ENCODE measurements at places on chromosomes 3 and 15.

DNA sequence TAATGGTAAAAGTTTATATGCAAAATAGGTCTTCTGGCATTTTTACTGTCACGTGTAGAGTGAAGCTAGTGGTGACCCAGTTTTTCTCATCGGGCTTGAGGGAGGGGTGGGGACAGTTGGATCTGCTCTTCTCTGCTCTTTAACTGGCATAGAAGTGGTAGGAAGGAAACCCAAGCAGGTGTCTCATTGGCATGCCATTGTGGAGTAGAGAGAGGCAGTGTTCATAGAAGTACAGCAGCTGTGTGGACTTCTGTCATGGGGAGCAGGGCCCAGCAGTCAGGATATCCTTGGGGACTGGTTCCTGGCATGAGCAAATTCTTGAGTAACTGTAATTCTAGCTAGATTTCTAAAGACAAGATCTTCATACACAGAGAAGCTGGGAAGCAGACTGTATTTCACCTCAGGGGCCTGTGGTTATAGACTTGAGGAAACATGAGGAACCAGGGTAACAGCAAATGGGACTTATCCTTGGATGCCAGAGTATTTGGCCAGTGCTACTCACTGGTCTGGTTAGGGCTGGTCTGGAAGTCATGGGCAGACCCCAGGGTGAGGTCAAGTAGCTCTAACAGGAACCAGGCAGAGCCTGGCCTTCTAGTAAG lies 42.9 kb downstream of the CDIN1 start:
- H3K36me3 ChIP-seq: no peaks in the 10 kb centered on the region
- no peak overlapping the region for H3K27ac ChIP-seq
- H3K27me3 ChIP-seq: no peaks in the 10 kb centered on the region
- no peak for DNase-seq
- H3K4me3 ChIP-seq: no peak overlapping the region
- H3K4me1 ChIP-seq: no peaks in the 10 kb centered on the region

DNA sequence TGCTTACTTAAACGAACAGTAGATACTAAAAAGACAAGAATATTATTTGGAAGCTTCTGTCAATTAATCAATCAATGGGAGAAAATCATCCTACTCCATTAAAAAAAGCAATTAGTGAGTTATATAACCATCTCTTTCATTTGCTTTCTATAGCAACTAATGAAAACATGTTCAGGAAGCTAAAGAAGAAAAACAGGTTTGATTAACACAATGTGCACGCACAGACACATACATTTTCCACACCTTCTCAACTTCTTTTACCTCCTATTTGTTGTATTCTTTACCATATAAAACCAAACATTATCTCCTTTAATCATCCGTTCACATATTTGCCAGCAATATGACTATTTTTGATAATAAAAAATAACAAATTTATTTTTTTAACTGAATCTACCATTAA lies 111.3 kb downstream of the GBE1 start:
- H3K27ac ChIP-seq: no peak overlapping the region
- no peaks in the 10 kb centered on the region for H3K4me1 ChIP-seq
- no peaks in the 10 kb centered on the region for H3K27me3 ChIP-seq
- H3K4me3 ChIP-seq: no peak overlapping the region

- H3K27me3 ChIP-seq: no peaks in the 10 kb centered on the region
- H3K36me3 ChIP-seq: peaks cover 12% of the 10 kb centered on the region
- no peak for DNase-seq
- no peaks in the 10 kb centered on the region for H3K4me1 ChIP-seq
These were observed 27.2 kb upstream of the WDR5B start for GRCh38 chr3:122443090-122443489.

GRCh38 chr15:52427804-52428203 lies 100.9 kb downstream of the MYO5A start:
- DNase-seq: no peak
- H3K36me3 ChIP-seq: no peaks in the 10 kb centered on the region
- H3K4me1 ChIP-seq: no peaks in the 10 kb centered on the region
- no peak overlapping the region for H3K27ac ChIP-seq
- H3K27me3 ChIP-seq: no peaks in the 10 kb centered on the region

- DNase-seq: no peak
- no peaks in the 10 kb centered on the region for H3K27me3 ChIP-seq
- no peaks in the 10 kb centered on the region for H3K4me1 ChIP-seq
- no peaks in the 10 kb centered on the region for H3K36me3 ChIP-seq
These were observed 11.7 kb upstream of the UTS2B start for GRCh38 chr3:191342006-191342405.

GRCh38 chr3:171851660-171852058 lies 8.5 kb downstream of the TMEM212 start:
- H3K4me3 ChIP-seq: no peak overlapping the region
- H3K27ac ChIP-seq: no peak overlapping the region
- H3K27me3 ChIP-seq: no peaks in the 10 kb centered on the region
- no peak for DNase-seq
- H3K4me1 ChIP-seq: no peaks in the 10 kb centered on the region

GRCh38 chr3:101813817-101814440 lies 34.9 kb downstream of the NXPE3 start:
- no peaks in the 10 kb centered on the region for H3K27me3 ChIP-seq
- no peaks in the 10 kb centered on the region for H3K36me3 ChIP-seq
- no peak for DNase-seq
- H3K4me3 ChIP-seq: no peak overlapping the region

GRCh38 chr3:149744151-149744550 lies 8.1 kb downstream of the COMMD2 start:
- no peaks in the 10 kb centered on the region for H3K36me3 ChIP-seq
- DNase-seq: no peak
- H3K4me3 ChIP-seq: no peak overlapping the region

DNA sequence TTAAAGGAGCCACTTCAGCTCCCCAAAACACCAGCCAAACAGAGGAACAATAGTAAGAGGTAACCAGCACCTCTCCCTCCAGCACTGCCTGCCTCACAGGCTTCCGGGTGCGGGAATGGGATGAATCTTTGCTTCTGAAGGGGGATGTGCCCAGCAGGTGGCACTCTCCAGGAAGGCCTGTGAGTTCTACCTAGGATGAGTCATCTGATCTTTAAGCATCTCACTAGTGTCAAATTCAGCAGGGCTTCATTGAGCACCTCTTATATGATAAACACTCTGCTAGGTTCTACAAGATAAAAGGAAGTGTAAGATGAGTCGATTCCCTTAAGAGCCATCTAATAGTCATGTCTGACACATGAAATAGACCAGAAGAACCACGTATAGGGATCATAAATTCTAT lies 237.4 kb upstream of the UMPS start:
- no peak overlapping the region for H3K27ac ChIP-seq
- no peaks in the 10 kb centered on the region for H3K27me3 ChIP-seq

- no peak overlapping the region for H3K4me3 ChIP-seq
- no peaks in the 10 kb centered on the region for H3K27me3 ChIP-seq
- no peaks in the 10 kb centered on the region for H3K36me3 ChIP-seq
- H3K27ac ChIP-seq: peak overlapping the region; percentile 35
These were observed 86.3 kb upstream of the PRICKLE2 start for GRCh38 chr3:64311424-64312061.

GRCh38 chr3:177245250-177245649 lies 48.0 kb upstream of the TBL1XR1 start:
- H3K27ac ChIP-seq: no peak overlapping the region
- no peaks in the 10 kb centered on the region for H3K27me3 ChIP-seq
- H3K36me3 ChIP-seq: no peaks in the 10 kb centered on the region
- no peak for DNase-seq

DNA sequence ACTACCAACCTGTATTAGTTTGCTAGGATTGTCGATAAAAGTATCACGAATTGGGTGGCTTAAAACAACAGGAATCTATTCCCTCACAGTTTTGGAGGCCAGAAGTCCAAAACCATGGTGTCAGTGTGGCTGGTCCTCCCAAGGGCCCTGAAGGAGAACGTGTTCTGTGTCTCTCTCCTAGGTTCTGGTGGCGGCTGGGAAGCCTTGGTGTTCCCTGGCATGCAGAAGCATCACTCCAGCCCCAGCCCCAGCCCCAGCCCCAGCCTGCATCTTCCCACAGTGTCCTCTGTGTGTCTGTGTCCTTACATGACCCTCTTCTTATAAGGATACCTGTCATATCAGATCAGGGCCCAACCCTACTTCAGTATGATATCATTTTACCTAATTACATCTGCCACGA lies 272.5 kb upstream of the LYSMD4 start:
- no peak overlapping the region for H3K4me3 ChIP-seq
- no peaks in the 10 kb centered on the region for H3K36me3 ChIP-seq
- H3K4me1 ChIP-seq: no peaks in the 10 kb centered on the region
- no peak for DNase-seq
- no peaks in the 10 kb centered on the region for H3K27me3 ChIP-seq

DNA sequence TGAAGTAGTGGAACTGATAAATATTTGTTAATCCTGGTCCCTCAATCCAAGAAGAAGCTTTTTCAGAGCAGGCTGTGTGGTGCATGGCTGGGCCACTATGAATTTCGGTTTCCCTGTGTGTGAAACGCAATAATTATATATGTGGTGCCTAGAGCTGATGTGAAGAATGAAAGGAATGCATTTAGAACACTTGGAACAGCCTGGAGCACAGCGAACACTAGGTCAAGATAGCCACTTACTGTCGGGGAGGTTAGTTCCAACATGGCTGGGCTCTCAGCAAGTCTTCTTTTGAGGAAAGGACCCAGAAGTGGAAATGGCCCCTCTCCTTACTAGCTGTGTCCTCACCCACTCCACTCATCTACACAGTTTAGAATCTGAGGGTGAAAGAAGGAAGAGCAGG lies 245.7 kb downstream of the FHIT start:
- no peak for DNase-seq
- H3K27me3 ChIP-seq: no peaks in the 10 kb centered on the region
- no peak overlapping the region for H3K27ac ChIP-seq

- H3K4me1 ChIP-seq: no peaks in the 10 kb centered on the region
- peak overlapping the region; percentile 54 for H3K27ac ChIP-seq
- no peaks in the 10 kb centered on the region for H3K27me3 ChIP-seq
- H3K36me3 ChIP-seq: no peaks in the 10 kb centered on the region
- DNase-seq: no peak
These were observed 564 bp upstream of the PIGZ start for GRCh38 chr3:196969134-196969659.

DNA sequence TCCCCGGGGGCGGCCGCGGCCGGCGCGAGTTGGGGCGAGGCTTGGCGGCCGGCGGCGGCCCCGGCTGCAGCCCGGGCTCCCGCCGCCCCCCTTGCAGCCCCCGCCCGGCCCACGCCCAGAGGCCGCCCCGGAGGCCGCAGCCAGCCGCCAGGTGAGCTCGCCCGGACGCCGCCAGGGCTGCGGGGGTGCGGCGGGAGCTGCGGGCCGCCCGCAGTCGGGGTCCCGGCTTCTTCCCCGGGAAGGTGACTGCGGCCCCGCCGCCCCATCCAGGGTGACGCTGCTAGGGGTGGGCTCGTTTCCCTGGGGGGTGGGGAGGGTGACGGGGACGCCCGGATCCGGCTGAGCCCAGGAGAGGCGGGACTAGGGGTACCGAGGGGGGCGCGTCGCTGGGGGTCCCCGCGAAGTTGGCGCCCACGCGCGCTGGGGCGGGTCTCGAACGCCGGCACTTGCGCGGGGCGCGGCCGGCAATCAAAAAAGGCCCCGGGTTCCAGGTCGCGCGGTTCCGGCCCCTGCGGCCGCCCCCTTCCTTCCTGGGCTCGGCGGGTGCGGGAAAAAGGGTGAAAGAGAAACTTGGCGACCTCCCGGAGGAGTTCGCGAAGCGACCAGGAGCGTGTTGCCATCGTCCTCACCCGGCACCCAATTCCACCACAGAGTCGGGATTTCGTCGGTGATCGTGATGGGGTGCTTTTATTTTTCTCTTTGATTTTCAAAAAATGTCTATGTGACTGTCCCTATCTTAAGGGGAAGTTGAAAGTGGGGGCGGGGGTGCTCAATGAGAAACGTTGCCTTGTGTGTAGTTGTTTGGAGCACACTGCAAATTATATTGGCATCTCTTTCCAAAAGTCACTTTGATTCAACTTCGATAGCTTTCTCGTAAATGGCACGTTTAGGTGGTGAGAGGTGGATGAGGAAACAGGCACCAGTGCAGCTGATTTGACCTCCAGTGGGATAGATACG lies 619 bp downstream of the ATXN7 start:
- peak overlapping the region; percentile 96 for H3K27ac ChIP-seq
- H3K36me3 ChIP-seq: no peaks in the 10 kb centered on the region
- no peaks in the 10 kb centered on the region for H3K4me1 ChIP-seq

GRCh38 chr3:26100176-26100575 lies 310.3 kb downstream of the OXSM start:
- no peak overlapping the region for H3K4me3 ChIP-seq
- no peak for DNase-seq
- no peaks in the 10 kb centered on the region for H3K36me3 ChIP-seq
- no peaks in the 10 kb centered on the region for H3K27me3 ChIP-seq

- no peaks in the 10 kb centered on the region for H3K27me3 ChIP-seq
- no peaks in the 10 kb centered on the region for H3K4me1 ChIP-seq
- no peaks in the 10 kb centered on the region for H3K36me3 ChIP-seq
- DNase-seq: no peak
These were observed 33.5 kb upstream of the PPARG start for GRCh38 chr3:12255393-12255792.

DNA sequence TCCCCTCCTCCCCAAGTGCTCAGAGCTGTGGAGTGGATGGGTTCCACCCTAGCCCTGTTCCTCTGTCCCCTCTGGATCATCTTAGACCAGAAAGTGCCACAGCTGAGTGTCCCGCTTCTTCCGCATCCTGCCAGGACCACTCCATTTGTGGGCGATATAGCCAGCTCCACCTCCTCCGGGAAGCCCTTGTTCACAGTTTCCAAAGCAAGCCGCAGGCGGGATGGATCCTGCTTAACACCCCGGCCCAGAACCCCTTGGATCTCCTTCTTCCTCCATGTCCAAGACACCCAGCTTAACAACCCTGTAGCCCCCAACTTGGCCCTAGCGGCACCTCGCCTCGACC lies 490 bp upstream of the ALAS1 start:
- DNase-seq: no peak
- no peaks in the 10 kb centered on the region for H3K36me3 ChIP-seq
- peak overlapping the region; percentile 87 for H3K27ac ChIP-seq

DNA sequence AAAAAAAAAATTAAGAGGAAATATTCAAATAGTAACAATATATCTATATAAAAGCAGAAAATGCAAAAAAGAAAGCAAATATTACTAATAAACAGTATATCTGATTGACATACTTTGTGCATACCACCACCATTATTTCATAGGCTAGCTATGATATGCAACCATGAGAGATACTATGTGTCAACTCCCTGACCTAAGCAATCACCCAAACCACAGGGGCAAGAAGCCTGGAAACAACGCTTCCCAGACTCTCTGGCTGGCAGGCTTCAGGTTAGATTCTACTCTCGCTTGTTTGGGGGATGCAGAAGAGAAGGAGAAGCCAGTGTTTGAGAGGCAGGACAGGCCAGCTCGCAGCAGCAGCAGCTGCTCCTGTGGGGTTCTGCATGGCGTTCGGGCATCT lies 169.3 kb upstream of the TPM1 start:
- H3K27me3 ChIP-seq: no peaks in the 10 kb centered on the region
- H3K27ac ChIP-seq: no peak overlapping the region
- H3K4me3 ChIP-seq: no peak overlapping the region
- no peaks in the 10 kb centered on the region for H3K36me3 ChIP-seq
- no peak for DNase-seq

- no peaks in the 10 kb centered on the region for H3K27me3 ChIP-seq
- DNase-seq: no peak
- peak overlapping the region; percentile 64 for H3K27ac ChIP-seq
- H3K4me1 ChIP-seq: peaks cover 23% of the 10 kb centered on the region
These were observed 58.7 kb downstream of the CHSY1 start for GRCh38 chr15:101193120-101193644.
